Testis (tissue), 5 donors: ENCODE measurements at places on chromosomes 16 and 17. TPM values are rescaled to one million over a fixed set of nuclear protein-coding genes. Genes with fewer than 3 reads are reported as not detected.

RUNDC3A gene
- 14.6 TPM for total RNA-seq

TEDC2 gene
- total RNA-seq, result 18.0 TPM

OR1F1 gene
- total RNA-seq, result not detected

AOC3 gene
- total RNA-seq, result 14.8 TPM

DNA sequence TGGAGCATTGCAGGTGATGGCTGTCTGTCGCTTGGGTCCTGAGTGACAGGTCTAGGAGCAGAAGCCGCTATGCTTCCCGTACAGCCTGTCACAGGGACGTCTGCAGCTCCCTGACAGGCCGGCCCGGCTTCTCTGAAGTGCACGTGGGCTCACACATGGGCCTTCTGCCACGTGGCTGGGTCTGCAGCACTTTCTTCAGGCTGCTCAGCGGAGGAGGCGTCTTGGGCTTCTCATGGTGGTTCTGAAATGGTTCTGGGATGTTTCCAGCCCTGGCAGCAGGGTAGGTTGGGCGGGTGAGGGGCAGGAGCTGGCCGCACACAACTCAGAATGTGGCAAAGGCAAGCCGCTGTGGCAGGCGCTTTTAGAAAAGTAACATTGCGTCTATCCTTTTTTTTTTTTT is 80.3 kb upstream of the ZNF750 start:
- no peak for DNase-seq

- no peak for DNase-seq
These were observed 19.4 kb downstream of the GNGT2 start for GRCh38 chr17:49190932-49191331.

DNA sequence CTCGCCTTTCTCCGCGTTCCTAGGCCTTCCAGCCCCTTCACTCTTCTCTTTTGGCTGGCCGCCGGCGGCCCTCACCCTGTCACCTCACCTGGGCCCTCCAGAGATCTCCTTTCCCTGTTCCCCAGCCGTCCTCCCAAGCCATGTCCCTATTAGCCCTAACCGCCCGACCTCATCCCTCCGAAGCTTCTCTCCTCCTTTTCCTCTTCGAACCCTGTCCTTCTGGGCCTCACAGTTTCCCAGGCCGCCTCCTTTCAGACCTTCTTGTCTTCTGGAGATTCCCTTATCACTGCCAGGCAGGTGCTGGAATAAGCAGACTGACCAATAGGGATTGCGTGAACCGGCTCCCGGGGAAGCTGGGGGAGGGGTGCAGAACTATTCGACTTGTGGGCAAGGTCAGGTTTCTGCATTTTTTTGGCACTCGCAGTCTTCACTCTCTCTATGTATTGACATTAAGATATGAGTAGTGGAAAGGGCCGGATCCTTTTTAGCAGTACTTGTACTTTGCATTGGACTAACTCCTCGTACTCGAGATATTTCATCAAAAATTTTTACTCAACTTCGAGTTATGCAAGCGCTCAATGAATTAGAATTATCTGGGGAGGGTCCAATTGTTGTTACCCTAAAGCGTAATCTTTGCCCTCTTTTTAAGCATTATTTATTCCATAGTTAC is 690 bp downstream of the RHOT1 start:
- peak; percentile 74 for DNase-seq

DNA sequence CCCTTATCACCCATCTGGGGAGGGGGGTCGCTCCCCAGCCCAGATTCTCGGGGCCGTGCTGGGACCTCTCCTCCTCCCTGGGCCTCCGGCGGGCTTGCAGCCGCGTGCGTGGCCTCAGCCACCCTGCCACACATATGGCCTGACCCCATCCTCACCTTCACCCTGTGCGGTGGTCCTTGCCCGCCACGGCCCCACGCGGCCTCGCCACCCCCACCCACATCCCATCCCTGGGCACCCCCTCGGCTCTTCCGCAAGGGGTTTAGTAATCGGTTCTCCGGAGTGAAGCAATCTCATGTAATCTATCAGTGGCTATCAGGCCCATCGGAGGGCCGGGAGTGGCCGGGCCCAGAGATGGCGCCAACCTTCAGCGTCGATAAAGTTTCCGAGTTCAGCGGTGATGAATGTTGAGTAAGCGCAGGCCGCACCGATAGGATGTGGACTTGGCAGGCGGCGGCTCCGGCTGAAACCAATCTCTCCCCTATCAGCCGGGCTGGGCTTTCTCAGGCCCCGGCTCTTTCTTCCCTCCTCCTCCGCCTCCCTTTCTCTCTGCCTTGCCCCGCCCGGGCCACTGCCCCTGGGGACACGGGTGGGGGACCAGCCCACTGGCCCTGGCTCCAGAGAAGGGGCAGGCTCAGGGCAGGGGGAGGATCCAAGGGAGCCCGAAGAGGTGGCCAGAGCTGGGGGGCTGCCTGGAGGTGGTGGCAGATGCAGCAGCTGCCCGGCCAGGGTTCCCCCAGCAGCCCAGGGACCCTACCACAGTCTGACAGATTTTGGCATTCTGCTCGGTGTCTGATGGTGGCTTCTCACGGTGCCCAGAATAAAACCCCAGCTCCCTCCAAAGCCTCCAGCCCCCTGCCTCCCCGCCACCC is 20.8 kb downstream of the ZFPM1 start:
- DNase-seq, result peak; percentile 78

GRCh38 chr17:6701719-6702118 is 11.4 kb downstream of the SLC13A5 start:
- peak; percentile 58 for DNase-seq

- DNase-seq, result no peak
These were observed 8.4 kb upstream of the LGALS3BP start for GRCh38 chr17:78988152-78988551.
